ENCODE measurements at places on chromosomes 3 and 15.

DNA sequence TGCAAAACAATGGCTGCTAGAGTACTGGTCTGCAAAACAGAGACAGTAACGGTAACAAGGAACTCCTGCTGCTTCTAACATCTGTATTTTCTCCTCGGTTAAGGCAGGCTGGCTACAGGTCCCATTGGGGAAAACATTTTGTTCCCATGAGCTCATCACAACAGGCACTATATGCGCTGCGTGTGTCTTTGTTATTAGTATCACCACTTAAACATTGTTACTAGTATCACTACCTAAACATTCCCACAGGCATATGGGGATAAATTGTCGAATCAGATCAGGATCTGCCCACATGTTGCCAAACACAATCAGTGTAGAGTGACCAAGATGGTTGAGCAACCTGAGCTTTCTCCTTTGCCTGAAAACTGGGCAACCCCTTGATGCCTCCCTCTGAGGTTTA lies 77.2 kb downstream of the TOP2B start:
- no peak for DNase-seq

- peak; percentile 81 for DNase-seq
Observed at GRCh38 chr3:44439499-44440295, 37.8 kb downstream of the ZNF445 start.

GRCh38 chr3:16599694-16600093 lies 5.5 kb downstream of the DAZL start:
- no peak for DNase-seq

DNA sequence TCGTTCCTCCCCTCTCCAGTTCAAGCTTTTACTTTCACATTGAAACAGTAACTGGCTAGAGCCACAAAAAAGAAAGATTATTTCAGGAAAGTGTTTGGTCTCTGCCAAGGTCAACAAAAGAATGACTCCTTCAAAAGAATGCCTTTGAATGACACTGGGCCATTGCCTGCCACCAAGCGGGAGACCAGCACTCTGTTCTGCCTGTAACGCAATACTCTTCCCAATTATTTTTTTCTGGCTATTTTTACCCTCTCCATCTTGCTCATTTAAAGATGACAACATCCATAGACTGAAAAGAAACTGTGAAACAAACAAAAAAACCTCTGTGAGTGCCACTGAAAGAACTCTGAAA lies 37.3 kb downstream of the EHHADH start:
- no peak for DNase-seq

DNA sequence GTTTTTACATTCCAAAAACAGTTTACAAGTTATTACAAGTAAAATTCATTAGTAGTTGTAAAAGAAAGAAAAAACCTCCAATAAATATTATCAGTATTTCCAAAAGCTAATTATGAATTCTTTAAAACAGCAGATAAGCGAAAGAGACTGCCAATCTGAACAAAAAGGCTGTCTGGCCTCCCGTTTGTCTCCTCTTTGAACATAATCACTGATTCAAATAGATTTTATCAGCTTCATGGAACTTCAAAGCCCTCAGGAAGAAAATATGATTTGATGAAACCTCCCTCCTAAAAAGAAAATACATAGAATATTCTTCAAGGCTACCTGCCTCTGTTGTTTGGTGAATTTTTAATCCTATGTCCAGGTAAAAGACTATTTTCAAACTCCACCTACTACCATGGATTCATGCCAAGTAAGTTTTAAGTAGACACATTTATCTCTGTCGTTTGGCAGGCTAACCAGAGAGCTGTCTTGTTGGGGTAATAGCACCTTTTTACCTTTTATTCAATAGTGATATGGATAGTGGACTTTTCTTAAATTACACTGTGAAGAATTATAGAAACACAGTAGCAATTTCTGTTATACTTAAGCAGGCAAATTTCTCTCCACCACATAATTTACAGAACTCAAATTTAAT lies 35.0 kb downstream of the SATB1 start:
- no peak for DNase-seq

GRCh38 chr3:194194757-194195085 lies 58.8 kb downstream of the HES1 start:
- no peak for DNase-seq

DNA sequence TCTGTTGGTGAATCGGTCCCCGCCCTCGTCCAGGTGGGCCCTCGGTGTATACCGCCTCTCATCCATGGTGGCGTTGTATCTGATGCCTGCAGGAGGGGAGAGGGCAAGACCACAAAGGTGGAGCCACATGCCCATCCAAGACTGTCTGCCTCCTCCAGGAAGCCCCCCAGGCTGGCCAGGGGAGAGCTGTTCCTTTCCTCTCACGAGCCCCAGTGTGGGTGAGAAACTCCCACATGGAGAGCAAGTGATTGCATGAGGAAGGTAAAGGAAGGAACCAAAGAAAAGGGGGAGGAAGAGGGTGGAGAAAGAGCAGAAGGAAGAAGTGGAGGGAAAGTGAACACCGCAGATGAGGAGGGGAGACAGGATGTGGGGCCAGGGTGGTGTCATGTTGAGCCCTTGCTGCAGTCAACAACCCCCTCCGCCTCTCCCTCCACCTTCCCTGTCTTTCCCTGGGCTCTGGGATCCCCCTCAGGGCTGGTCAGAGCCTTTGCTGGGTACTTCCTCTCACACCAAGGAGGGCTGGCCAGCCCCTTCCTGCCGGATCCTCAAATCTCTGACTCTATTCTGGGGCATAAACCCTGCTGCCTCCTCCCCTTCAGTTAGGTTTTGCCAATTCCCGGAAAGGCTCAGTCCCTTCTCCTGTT lies 49.3 kb downstream of the FEM1B start:
- DNase-seq: no peak

GRCh38 chr3:27630885-27631284 lies 91.2 kb downstream of the EOMES start:
- no peak for DNase-seq

Measured in Right ventricle myocardium superior (tissue), 1 donor.